ENCODE measurements at places on chromosomes 13 and 19. TPM values are rescaled to one million over a fixed set of nuclear protein-coding genes. Genes with fewer than 3 reads are reported as not detected.

The CGB3 gene
- not detected for total RNA-seq

The INSR gene
- 76.5 TPM for total RNA-seq

The ATCAY gene
- not detected for total RNA-seq

The POU4F1 gene
- total RNA-seq = not detected

The FXYD1 gene
- total RNA-seq = 579 TPM

The B3GNT8 gene
- 6.4 TPM for total RNA-seq

The KRTDAP gene
- not detected for total RNA-seq

The COMP gene
- total RNA-seq = 0.30 TPM

The PDX1 gene
- total RNA-seq = not detected

The NPHS1 gene
- 1.0 TPM for total RNA-seq

DNA sequence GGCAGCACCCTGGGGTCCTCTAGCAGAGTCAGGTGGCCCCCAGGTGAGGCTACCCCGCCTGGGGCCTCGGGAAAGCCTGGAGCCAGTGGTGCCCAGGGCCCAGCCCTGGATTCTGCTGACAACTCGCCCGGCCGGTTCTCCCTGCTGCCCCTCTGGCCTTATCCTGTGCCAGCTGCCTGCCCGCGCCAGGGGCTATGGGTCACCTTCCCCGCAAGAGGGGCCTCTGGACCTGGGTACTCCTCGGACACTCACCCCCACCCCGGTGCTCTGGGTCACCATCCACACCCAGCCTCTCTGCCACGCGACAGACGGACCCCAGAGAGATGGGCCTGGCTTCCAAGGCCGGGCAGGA is 24.0 kb downstream of the ZBTB7A start:
- DNase-seq = no peak

DNA sequence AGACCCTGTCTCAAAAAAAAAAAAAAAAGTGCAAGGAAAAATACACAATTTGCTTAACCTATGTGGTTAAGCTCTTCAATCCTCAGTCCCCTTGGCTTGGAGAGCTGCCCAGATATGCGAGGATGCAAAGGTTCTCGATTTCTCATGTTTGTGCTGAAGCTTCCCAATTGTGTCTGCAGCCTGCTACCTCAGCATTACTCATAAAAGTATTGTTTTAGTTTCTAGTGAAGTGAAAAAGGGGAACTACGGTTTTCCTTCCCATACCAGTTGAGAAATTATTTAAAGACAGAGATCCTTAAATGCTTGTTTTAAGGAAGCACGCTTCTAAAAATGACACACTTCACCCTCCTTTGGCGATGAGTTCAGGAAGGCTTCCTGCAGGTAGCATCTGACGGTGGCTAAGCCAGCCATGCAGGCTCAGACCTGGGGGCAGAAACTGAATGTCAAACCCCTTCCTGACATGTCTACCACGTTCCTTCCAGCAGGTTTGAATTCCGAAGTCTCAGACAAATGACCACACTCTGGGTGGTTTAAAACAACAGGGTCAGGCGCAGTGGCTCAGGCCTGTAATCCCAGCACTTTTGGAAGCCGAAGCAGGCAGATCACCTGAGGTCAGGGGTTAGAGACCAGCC is 47.9 kb downstream of the RUBCNL start:
- DNase-seq = peak; percentile 62

- DNase-seq = peak; percentile 84
These were observed 7.2 kb downstream of the MED29 start for GRCh38 chr19:39398297-39398864.

GRCh38 chr13:50617134-50617721 is 226.3 kb downstream of the DLEU7 start:
- no peak for DNase-seq

DNA sequence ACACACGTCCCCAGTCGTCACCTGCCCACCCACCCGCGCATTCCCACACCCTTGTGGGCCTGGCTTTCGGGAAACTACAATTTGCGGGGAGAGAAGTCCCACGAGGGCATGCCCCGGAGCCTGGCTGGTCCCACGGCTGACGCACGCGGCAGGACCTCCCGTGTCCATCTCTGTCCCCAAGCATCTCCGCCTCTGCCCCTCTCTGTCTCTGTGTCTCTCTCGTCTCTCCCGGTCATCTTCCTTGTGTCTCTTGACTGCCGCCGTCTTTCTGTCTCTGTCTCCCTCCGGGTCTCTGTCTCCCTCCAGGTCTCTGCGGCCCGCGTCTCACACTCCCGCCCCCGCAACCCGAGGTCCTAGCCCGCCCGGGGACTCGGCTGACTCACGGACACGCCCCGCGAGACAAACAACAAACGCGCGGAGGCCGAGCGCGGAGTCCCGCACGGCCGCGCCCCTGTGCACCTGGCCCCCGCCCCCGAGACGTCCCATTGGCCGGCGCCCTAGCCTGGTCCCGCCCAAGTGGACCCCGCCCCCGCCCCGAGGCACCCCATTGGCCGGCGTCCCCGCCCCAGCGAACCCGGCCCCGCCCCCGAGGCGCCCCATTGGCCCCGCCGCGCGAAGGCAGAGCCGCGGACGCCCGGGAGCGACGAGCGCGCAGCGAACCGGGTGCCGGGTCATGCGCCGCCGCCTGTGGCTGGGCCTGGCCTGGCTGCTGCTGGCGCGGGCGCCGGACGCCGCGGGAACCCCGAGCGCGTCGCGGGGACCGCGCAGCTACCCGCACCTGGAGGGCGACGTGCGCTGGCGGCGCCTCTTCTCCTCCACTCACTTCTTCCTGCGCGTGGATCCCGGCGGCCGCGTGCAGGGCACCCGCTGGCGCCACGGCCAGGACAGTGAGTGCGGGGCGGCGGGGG is at the start of gene FGF22:
Gene FGF22, plus strand, starts transcription at position 627 of the 908 bp plus-strand sequence. Its CDS starts 47 bp downstream, at position 674.
- DNase-seq = peak; percentile 93

DNA sequence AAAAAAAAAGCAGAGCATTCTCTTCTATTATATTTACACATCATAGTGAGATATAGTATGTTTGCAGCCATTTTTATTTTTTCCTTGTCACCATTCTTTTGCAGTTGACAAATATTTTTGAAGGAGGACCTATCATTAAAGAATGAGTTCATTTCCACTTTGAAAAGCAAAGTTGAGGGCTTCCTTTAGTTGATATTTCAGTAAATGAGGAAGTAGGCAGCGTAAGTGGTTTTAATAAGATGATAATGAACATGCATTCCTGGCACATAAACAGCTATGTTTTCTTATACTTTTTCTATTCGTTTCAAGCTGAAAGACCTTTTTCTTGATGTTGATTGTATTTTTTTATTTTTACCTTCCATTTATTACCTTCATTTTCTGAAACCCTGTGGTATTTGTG is 66.2 kb downstream of the ZMYM2 start:
- no peak for DNase-seq

DNA sequence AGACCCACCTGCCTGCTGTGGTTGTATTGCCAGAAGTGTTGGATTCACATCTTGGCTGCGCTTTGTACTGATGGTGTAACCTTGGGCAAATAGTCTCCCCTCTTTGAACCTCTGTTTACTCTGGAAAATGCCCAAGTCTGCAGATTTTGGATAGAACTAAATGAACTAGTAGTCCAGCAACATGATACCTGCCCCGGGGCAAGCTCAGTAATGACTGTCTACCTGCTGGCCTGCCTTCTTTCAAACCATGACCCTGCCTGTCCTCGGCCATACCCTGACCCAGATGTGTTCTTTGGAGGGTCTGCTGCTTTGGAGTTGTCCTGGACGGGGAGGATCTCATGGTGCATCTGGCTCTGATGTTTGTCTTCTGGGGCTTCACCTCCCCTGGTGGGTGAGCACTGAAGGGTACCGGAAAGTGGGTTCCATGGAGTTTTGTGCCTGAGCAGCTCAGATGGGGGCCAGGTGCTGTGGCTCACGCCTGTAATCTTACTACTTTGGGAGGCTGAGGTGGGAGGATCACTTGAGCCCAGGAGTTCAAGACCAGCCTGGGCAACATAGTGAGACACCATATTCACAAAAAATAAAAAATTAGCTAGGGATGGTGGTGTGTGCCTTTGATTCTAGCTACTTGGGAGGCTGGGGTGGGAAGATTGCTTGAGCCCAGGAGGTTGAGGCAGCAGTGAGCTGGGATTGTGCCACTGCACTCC is 59.5 kb downstream of the TNFRSF19 start:
- no peak for DNase-seq

GRCh38 chr13:41900918-41901317 is 60.0 kb downstream of the VWA8 start:
- DNase-seq = no peak

- DNase-seq = no peak
These were observed 70.8 kb downstream of the FAM216B start for GRCh38 chr13:42852136-42852535.

DNA sequence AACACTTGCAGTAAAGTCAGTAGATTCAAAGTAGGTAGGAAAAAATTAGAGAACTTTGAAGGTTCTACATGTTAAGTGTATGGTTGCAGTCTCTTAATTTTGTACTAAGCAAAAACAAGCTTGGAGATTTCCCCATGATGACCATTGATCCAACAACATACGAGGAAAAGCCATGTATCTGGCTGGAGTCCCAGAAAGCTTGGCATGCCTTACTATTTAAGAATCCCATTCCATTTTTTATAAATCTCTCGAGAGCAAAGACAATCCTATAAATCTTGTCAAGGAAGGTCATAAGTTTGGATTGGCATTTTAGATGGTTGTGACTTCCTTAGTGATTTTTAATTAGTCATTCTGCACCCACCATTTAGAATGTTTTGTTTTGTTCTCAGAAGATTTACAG is 495.9 kb downstream of the GPC5 start:
- DNase-seq = no peak

DNA sequence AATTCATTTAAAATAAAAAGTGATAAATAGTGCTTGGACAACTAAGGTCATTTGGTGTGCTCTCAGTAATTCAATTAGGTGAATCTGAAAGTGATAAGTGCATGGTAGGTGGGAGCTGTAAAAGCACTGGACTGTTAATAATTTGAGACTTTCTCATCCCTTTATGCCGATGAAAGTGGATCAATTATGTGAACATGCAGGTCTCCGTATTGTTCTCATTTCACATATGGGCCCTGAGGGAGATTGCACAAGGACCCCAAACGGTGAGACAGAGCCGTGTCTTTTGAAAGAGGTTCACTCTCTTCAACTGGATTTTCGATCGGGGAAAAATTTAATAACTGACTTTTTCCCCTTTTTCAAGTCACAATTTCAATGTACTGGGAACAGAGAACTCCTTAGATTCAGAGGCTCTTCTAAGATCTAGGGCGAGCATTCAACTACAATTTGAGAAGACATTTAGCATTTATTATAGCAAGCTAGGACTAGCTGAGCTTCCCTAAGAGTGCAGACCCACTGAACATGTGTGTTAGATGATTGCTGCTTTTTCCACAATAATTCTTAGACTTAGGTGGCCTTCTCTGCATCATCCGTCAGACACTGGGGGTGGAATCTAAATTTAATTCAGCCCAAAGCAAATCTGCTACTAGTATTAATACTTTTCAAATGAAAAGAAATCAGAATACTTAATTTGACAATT is 347.6 kb downstream of the OXGR1 start:
- no peak for DNase-seq

GRCh38 chr13:97702614-97703013 is 250.9 kb upstream of the IPO5 start:
- no peak for DNase-seq

- no peak for DNase-seq
These were observed 6.7 kb downstream of the CD209 start for GRCh38 chr19:7740682-7741054.

DNA sequence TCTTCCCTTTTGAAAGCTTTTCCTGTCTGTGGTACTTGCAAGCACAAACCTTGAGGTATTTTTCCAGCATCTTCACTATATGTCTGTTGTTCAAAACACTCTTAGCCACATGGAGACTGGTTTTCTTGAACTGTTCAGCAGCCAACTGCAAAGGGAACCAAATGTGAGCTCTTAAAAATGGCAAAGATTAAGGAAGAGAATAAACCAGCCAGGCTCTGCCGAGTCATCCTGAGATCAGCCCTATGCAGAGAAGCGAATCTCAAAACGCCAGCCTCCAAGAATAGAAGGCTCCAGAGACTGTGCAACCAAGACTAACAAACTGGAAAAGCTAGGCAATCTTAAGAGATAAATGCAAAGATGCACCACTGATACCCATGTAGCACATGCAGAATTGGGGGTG is 20.7 kb downstream of the AKAP8 start:
- DNase-seq = no peak

- no peak for DNase-seq
These were observed 22.7 kb downstream of the ADPRHL1 start for GRCh38 chr13:113430378-113431110.

GRCh38 chr13:62626771-62627170 is 1211.1 kb upstream of the PCDH20 start:
- no peak for DNase-seq

DNA sequence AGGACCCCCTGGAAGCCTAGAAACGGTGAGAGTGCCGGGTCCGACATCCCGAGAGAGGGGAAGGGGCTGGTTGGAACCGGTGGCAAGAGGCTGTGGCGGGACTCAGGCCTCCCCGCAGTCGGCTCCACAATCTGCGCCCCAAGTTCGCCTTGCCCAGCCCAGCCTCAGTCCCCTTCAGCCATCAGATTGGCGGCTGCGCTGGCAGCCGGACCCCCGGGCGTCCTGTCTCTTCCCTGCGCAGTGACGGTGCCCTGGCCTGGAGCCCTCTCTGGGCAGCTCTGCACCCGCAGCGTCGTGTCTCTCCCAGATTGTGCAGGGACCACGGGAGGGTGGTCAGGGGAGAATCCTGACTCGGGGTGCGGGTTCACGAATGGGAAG is 315 bp downstream of the ZNF492 start:
- no peak for DNase-seq

GRCh38 chr19:49651029-49651819 is 9.2 kb downstream of the SCAF1 start:
- DNase-seq = no peak

DNA sequence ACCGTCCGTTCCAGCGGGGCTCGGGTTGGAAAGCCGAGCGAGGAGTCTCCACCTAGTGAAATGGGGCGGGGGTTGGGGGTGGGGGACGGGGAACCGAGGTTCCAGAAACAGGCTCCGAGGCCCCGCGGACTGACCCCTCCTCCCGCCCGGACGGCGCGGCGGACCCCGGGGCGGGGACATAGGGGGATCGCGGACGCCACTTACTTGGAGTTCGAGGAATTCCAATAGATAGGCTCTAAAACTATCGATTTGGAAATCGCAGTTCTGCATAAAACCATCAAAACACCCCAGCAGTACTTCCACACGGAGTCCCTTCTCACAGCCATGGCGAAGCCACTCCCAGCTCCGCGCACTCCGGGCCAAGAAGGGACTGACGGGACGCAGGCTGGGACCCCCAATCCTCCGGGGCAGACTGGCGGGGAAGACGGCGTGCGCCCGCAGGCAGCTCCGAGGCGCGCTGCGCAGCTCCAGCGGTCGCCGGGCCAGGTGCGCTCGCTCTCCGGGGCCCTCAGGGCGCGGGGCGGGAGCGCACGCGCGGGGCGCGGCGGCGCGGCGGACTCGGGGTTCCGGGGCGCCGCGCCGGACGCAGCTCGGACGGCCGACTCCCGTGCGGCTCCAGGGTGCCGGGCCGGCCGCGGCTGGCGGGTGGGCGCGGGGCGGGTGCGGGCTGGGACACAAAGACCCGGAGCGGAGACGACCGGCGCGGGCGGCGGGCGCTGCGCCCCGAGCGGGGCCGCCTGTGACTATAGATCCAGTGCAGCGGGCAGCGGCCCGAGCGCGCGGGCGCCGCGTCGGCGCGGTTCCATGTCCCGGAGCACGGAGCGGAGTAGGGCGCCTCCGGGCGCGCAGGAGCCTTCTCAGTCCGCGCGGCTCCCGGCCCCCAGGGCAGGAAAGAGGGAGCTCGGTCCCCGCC is 567 bp downstream of the EFNB2 start:
- DNase-seq = no peak

GRCh38 chr13:93765811-93766210 is 539.2 kb downstream of the GPC6 start:
- DNase-seq = no peak

GRCh38 chr13:81171065-81171647 is 830.2 kb upstream of the SPRY2 start:
- DNase-seq = no peak

- no peak for DNase-seq
These were observed 109.7 kb downstream of the LRCH1 start for GRCh38 chr13:46662690-46663089.
